SK-N-SH treated with all-trans-retinoic acid at 6 μM for 48 hours (cell line): ENCODE measurements at places on chromosomes 12 and 14.

DNA sequence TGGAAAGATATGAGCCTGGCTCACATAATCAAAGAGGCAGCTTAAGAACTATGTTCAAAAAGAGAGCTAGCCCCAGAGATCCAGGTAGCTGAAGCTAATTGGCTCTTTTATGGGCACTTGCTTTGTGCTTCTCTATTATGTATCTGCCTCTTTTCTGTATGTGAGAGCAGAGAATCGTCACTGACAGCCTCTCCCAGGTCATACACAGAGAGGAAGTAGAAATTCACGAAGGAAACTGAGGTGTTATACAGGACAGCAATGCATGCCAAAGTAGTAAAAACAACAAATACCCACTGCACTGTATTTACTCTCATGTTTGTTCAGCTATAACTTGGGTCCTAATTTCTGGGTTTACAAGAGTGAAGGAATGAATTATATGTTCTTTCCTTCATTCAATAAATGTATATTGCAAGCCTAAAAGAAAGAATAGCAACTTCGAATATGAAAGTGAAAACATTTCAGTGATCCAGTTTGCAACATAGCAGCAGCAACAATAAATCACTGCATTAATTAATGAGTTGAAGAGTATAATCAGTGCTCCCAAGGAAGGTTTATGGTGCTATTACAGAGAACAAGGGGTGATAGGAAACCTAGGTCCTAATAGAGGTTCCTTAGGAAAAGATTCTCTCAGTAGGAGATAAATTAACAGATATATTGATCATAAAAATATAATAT, 47.1 kb upstream of the ATXN7L3B start:
- no peak for ATAC-seq

- ATAC-seq = peak; percentile 92
Observed at GRCh38 chr14:81269100-81269978, 48.6 kb upstream of the GTF2A1 start.

DNA sequence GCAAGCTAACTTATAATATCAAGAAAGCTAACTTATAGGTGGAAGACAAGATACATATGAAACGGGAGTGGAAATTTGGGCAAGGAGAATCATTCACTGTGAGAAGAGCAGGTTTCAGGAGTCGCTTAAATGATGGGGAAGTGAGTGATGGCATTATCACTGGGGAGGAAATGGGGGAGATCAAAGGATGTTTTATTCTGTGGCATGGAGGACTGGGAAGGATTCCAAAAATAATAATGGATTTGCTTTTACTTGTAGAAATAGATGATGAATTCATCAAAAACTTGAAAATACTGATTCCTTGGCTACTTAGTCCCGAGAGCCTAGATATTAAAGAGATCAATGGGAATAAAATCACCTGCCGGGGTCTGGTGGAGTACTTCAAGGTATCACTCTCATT, 47.8 kb downstream of the SAV1 start:
- ATAC-seq = no peak

GRCh38 chr14:54294802-54295201, 102.0 kb upstream of the CDKN3 start:
- ATAC-seq = no peak
